ENCODE measurements at places on chromosomes 6 and 20.
A peak's percentile ranks its signal among the peaks of the same experiment; 100 is the strongest.

DNA sequence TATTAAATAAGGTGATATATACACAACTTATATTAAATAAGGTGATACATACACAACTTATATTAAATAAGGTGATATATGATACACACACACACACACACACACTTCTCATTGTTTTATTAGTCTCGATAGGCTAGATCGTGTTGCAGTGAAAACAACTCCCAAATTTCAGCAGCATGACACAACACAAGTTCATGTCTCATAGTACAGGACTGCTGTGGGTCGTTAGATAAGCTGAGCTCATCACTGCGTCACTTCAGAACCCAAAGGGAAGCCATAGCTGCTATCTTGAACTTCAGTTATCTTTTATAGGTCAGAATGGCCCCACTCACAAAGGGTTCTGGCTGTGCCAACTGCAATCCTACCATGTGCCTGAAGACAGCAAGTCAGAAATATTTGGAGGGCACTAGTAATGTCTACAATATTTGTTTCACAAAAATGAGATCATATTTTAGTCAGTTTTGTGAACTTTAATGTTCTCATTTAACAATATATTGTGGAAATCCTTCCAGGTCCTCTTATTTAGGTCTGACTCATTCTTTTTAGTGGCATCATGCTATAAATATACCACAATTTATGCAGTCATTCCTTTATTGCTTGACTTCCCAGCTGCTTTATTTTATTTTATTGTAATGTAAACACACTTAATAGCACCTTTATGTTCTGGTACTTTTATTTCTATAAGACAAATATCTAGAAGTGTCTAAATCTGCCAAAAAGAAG, 290.2 kb downstream of the PHACTR1 start:
- DNase-seq, result no peak

DNA sequence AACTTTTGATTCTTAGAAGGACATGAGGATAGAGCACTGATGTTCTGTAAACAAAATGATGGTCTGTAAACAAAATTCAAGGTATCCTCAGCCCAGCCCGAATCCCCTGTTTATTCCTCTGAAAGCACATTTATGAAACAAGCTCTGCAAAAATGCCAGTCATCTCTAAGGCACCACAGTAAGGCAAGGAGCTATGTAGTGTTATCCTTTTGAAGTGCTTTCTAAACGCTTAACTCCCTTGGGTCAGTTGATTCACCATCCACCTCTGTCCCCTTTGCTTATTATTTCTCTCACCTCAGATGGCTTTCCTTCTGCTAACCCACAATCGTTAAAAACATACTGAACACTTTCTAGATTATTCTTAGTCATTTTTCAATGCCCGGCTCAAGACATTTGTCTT, 93.8 kb downstream of the ATXN1 start:
- DNase-seq, result no peak

DNA sequence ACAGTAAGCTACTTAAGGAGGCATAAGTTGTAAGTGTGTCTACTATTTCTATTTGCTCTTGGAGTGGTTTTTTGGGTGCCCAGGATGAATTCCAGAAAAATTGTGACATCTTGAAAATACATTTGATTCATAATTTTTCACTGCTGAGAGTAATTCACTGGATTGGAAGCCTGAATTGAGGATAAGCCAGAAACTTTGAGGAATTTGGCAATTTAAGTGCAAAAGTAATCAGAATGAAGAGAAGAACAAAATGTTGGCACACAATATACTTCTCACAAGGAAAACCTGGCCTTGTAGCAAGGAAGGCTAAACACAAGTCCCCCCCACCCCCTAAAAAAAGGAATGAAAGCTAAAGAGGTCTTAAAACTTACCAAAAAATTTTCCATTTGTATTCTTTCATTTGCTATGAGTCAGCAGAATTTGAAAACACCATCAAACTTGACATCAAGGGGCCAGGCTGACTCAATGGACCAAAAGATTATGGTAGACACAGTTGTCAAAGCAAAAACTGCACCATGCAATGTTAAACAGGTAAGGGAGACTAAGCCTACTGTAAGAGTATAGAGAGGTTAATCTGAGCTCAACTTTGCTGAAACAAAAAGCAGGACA, 840.0 kb downstream of the FRK start:
- no peak for DNase-seq

GRCh38 chr6:40350747-40351217, 236.4 kb downstream of the LRFN2 start:
- no peak for DNase-seq

DNA sequence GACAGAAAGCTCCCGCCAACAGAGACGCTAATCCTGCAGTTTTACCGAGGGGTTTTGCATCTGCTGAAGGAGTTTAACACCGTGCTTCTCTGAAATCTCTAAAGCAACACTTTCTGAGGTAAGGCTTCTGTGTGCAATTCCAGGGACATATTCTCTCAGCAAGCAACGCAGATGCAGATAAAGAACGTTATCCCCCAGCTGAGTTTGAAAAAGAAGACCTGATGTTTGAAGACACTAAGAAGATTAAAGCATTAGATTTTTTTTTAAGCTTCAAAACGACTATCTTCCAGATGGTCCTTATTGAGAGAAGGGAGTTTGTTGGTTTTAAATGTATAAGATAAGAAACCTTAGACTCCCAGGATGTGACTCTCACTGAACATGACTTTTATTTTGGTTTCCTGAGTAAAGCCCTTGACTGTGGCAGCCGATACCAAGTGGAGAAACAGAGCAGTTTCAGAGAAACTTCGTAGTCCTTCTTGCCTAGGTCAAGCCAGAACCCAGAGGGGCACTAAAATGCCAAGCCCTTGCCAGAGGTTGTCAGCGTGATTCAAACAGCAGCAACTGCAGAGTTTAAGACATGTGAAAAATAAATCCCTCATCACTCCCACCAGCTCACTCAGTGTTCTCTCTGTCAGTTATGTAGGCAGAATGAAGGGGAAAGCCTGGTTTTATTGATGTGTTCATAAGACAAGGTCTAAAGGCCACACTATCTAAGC, 353.3 kb upstream of the CNR1 start:
- no peak for DNase-seq

DNA sequence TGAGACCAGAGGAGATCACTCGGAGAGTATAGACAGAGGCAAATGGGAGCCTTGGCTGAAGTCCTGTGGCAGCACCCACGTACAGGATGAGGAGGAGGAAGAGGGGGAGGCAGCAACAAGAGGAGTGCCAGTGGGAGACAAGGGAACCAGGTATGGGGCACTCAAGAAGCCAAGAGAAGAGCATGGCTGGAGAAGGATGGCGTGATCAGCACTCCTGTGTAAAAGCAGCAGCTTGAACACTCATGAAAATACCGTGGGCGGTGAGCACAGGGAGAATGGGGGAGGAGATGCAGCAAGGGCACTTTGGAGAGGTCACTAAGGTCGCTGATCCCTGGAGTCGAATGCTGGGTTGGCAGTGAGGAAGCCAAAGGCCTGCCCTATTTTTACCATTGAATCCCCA, 51.2 kb upstream of the PRND start:
- DNase-seq, result no peak

GRCh38 chr6:53724501-53724900, 58.9 kb upstream of the KLHL31 start:
- DNase-seq, result no peak

- no peak for DNase-seq
Observed at GRCh38 chr20:61963149-61963548, 102.5 kb downstream of the TAF4 start.

GRCh38 chr20:6006603-6006949, 47.3 kb downstream of the LRRN4 start:
- DNase-seq, result no peak

- no peak for DNase-seq
Observed at GRCh38 chr6:46760925-46761324, 14.2 kb downstream of the ANKRD66 start.

DNA sequence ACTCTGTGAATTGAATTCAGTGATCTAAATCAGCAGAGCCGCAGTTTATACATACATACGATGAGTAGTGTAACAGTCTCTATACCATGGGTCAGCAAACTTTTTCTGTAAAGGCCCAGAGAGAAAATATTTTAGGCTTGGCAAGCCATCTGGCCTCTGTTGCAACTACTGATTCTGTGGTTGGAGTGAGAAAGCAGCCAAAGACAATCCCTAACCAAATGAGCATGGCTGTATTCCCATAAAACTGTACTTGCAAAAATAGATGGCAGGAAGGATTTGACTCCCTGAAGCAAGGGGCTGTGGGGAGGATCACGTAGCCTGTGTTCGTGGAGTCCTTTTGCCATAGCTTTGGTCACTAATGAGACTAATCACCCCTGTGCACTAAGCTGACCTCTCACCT, 17.9 kb upstream of the MOCS1 start:
- DNase-seq, result peak; percentile 83

DNA sequence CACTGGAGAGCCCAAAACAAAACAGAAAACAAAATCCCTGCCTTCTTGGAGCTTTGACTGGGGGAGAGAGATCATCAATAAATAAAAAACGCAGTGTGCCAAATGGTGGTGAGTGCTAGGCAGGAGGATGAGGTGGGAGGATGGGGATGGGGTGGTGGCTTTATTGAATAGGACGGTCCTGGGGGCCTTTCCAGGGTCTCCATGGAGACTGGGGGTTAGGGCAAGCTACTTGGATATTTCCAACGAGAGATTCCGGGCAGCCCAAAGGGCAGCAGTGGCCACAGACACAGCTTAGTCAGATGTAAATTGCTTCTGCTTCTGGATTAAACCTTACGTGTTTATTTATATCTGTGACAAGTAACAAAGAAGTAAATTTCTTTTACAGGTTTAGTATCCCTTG, 700.1 kb downstream of the QKI start:
- DNase-seq, result no peak

GRCh38 chr6:158879180-158879579, 60.0 kb upstream of the EZR start:
- DNase-seq, result no peak

DNA sequence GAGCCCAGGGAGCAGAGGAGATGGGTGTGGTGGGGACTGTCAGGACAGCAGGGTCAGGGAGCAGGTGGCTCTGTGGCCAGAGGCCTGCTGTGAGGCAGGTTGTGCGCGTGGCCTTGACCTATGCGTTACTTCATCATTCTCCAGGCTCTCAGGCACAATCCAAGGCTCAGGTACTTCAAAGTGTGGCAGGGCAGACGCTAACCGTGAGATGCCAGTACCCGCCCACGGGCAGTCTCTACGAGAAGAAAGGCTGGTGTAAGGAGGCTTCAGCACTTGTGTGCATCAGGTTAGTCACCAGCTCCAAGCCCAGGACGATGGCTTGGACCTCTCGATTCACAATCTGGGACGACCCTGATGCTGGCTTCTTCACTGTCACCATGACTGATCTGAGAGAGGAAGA, 535 bp downstream of the NCR2 start:
- no peak for DNase-seq

DNA sequence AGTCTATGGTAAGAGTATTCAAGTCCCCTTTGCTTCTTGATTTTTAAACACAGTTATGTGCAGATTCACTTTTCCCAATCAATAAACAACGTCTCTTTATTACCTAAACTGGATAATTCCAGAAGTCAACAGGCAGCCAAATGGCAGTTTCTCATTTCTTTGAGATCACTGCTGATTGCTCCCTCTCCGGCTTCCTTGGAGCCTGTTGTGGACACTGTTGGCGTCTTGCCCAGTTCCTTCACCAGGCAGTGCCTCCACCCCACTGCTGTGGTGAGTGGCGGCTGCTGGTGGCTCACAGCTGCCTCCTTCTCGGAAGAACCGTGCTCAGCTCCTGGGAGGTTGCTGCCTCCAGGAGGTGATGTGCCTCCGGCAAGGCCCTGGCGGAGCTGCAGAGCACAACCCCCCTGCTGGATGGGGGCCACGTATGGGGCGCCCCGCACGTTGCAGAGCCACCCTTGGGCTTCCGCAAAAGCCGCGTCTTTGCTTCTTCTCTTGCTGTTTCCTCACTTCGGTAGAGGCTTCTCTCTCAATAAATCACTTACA, 105.1 kb upstream of the CNKSR3 start:
- peak; percentile 89 for DNase-seq

- DNase-seq, result no peak
Observed at GRCh38 chr6:166558156-166559005, 28.1 kb downstream of the RAMACL start.

DNA sequence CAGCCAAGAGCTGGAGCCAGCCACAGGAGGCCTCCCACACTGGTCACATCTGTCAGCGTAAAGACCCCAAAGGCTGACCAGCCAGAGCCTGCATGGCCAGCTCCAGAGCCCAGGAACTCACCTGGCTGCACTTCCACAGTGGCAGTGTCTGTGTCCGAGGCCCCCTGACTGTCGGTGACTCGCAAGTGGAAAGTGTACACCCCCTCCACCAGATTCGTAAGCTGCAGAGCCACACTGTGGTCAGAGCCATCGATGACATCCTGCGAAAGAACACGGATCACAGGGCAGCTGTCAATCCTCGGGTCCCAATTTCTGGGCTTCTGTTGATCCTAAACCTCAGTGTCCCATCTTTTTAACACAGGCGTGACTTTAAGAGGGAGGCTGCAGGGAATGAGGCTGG, 69.3 kb downstream of the ALDH5A1 start:
- DNase-seq, result no peak

- no peak for DNase-seq
Observed at GRCh38 chr20:57342829-57343228, 8.2 kb upstream of the RAE1 start.

- no peak for DNase-seq
Observed at GRCh38 chr6:98590997-98591396, 243.4 kb upstream of the POU3F2 start.

DNA sequence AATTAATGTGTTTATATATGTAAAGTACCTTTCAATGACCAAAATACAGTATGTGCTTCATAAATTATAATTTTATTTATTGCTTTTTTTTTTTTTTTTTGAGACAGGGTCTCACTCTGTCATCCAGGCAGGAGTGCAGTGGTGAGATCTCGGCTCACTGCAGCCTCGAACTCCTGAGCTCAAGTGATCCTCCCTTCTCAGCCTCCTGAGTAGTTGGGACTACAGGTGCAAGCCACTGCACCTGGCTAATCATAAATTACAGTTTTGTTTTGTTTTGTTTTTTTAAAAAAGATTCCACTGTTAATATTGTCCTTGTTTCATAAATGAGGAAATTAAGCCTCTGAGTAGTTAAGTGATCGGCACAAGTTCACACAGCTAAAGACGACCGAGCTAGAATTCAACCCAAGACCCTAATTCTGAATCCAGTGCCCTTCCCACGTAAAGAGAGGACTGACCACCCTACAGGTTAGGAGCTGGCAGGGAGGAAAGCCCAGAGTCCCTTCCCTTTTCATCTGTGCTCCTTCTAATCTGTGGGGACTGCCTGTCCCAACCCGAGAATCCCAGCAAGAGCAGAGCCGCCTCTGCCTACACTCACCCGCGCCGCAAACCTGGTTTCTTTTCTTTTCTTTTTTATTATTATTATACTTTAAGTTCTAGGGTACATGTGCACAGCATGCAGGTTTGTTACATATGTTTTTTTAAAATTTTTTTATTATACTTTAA, 8.5 kb upstream of the GDF5 start:
- no peak for DNase-seq

DNA sequence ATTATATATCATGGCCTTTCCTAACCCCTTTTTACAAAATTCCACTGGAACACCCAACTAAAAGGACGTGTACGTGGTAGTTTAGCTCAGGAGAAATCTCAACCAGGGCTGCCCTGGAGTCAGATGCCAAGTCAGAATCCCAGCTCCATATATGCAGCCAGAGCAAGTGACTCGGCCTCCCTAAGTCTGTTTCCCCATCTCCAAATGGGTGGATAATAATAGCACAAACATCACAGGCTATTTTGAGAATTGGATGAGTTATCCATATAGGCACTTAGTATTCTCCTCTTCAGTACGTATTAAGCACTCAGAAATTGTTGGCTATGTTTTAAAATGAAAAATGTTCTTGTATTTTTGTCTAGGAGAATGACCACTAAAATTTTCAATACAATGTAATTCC, 481.5 kb downstream of the CD109 start:
- no peak for DNase-seq

Measured in lung (tissue), 17 donors.